K562 (cell line): ENCODE measurements at places on chromosomes 3 and 15. TPM values are rescaled to one million over a fixed set of nuclear protein-coding genes. Genes with fewer than 3 reads are reported as not detected.

The PCOLCE2 gene
- total RNA-seq, result 0.49 and 1.0 TPM in 2 replicates

The STARD5 gene
- 3.1 and 3.6 TPM in 2 replicates for total RNA-seq

The AMT gene
- 0.72 and 1.5 TPM in 2 replicates for total RNA-seq

The GP9 gene
- total RNA-seq, result not detected in 2 replicates

The STRIT1 gene
- total RNA-seq, result not detected in 2 replicates

The GAP43 gene
- 0.11 TPM in 2 replicates for total RNA-seq

The RBMS3 gene
- 0.20 TPM in 2 replicates for total RNA-seq

The CADPS gene
- not detected in 2 replicates for total RNA-seq

The NUP210 gene
- total RNA-seq, result 128 and 138 TPM in 2 replicates
